Activated T-helper 1 cell treated with anti-CD3 and anti-CD28 coated beads, Interleukin-12 subunit alpha, Interleukin-12 subunit beta, Interleukin-2, Interleukin-4 antibody, amounts not matched to agents 30 ng/mL and 10 ng/mL and 1 ng/mL, durations not matched to agents 14 hours and 24 hours and 36 hours (primary cell): ENCODE measurements at places on chromosomes 4 and X. TPM values are rescaled to one million over a fixed set of nuclear protein-coding genes. Genes with fewer than 3 reads are reported as not detected.

PPP2R2C gene
- not detected in 2 replicates for total RNA-seq

TEX11 gene
- 0.12 TPM in 1 of 2 replicates, not detected in the other for total RNA-seq

SGCB gene
- total RNA-seq: 13.9 and 14.4 TPM in 2 replicates

DNA sequence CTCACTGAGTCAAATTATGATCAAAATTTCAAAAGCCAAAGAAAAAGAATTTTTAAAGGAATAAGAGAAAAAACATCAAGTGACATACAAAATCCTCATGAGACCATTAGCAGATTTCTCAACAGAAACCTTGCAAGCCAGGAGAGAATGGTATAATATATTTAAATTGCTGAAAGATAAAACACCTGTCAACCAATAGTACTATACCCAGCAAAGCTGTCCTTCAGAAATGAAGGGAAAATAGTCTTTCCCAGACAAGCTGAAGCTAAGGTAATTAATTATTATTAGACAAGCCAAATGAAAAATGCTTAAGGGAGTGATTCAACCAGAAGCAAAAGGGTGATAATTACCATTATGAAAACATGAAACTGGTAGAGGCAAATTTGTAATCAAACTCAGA is 104.2 kb upstream of the TET2 start:
- no peak for DNase-seq

DNA sequence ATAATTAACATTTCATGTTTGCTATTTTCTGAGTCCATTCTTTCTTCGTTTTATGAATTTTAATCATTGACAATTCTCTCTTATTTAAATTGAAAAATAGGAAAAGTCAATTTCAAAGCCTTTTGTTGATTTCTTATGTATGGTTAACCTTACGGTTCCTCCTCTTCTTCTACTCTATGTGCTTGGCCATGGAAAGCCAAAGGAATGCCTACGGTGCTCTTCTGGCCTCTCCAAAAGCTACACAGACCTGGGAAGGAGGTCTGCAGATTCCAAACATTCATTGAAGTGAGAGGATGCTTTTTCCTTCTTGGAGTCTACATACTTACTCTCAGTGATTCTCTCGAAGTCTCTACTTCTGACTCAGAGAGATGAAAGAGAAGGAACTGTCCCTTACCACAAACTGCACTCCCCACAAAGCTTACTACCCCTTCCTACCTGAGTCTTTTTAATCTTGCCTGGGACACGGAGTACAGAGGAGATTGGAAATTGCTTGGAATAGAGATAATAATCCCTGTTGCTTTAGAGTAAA is 863.1 kb upstream of the FTHL17 start:
- DNase-seq: no peak

- no peak for DNase-seq
Observed at GRCh38 chr4:135316266-135316779, 1114.7 kb upstream of the PABPC4L start.

BST1 gene
- 0.81 and 0.93 TPM in 2 replicates for total RNA-seq
